ENCODE measurements at places on chromosomes 4 and X.

- DNase-seq, result no peak
Measured at GRCh38 chr4:52813546-52813945, 48.6 kb upstream of the RASL11B start.

- DNase-seq, result no peak
Measured at GRCh38 chr4:39591290-39591689, 47.4 kb downstream of the SMIM14 start.

- DNase-seq, result no peak
Measured at GRCh38 chr4:42248972-42249371, 96.5 kb upstream of the BEND4 start.

DNA sequence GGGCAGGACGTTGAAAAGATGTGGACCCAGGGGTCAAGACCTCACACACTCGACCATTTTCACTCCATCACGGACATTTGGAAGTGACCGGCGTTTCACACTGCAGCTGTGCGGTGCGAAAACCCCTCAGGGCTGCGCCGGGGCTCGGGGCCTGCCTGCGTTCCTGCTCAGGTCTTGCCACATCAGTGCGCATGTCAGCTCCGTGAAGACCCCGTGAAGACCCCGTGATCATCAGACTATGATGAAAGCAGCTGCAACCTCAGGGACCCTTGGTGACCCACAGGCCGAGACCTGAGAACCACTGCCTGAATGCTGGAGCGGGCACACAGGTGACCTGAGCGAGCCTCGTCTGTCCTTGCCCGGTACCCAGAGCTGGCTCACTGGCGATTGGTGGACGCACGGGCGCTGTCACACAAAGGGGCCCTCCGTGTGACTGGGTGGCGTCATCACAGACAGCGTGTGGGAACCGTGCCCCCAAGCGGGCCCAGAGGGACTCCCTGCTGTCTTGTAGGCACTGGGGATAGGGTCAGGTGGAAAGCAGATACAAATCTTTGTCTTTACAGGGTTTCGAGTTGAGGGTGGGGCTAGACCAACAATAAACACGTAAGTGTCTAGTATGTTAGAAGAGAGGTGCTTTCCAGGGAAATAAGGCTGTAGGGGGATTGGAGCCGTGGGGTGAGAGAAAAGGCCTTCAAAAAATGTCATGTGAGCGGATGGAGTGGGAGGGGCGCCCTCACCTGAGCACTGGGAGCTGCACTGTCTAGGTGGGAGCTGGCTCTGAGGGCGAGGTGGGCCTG lies 12.7 kb downstream of the MSANTD1 start:
- DNase-seq, result no peak

GRCh38 chr4:23033796-23034195 lies 341.1 kb downstream of the GBA3 start:
- no peak for DNase-seq

GRCh38 chrX:13142891-13143290 lies 98.5 kb upstream of the FAM9C start:
- DNase-seq, result no peak

- DNase-seq, result no peak
Measured at GRCh38 chr4:73864961-73865360, 4.2 kb upstream of the CXCL1 start.

DNA sequence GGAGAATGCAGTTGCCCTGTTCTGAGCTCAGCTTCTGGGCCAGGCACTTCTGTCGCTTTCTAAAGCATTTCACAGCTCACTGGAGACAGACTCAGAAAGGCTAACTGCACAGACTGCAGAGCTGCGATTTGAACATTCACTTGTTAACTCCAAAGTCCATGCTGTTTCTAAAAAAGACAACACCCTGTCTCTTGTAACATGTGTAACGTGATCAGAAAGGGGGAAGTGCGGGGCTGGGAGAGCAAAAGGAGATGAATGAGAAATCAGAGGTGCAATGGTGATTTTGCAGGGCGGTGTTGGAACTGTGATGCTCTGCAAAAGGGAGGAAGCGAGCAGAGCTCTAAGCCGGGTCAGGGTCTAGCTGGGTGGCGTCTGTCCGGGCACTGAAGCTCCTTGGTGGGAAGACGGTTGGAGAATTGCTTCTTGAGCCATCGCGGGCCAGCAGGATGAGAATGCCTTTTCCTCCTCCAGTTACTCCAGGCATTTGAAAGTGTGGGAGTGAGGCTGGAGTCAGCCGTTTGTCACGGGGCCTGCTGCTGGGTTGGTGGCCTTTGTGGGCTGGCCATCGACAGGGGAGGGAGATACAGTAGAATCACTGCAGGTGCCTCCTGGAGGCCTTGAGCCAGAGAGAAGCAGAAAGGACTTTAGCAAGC lies 20.3 kb downstream of the TBC1D14 start:
- DNase-seq, result no peak

DNA sequence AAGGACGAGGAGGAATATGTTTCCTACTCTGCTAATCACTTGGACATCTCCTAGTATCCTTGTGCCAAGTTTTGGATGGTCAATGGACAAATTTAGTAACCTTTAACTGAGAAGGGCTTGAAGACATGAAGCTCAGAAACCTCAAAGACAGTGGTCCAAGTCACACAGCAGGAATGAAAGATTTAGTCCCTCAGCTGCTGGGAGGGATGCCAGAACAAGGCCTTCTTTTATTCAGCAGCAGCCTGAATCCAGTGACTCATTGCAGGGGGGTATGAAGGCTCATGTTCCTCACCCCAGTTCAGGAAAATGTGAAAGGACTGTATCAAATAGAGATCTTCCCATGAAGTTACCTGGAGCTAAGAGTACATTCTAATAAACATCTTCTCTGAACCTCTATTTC lies 214.9 kb upstream of the UGT8 start:
- DNase-seq, result no peak

- no peak for DNase-seq
Measured at GRCh38 chr4:176498617-176499256, 179.0 kb downstream of the SPCS3 start.

GRCh38 chr4:149328161-149328560 lies 487.5 kb downstream of the IQCM start:
- no peak for DNase-seq

DNA sequence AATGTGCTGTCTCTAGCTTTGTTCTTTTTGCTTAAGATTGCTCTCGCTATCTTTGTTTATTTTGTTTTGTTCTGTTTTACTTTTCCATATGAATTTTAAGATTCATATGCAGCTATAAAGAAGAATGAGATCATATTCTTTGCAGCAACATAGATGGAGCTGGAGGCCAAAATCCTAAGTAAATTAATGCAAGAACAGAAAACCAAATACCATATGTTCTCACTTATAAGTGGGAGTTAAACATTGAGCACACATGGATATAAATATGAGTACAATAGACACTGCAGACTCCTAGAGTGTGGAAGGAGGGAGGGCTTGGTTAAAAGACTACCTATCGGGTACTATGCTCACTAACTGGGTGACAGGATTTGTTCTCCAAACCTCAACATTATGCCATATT lies 237.8 kb downstream of the TRAM1L1 start:
- no peak for DNase-seq

DNA sequence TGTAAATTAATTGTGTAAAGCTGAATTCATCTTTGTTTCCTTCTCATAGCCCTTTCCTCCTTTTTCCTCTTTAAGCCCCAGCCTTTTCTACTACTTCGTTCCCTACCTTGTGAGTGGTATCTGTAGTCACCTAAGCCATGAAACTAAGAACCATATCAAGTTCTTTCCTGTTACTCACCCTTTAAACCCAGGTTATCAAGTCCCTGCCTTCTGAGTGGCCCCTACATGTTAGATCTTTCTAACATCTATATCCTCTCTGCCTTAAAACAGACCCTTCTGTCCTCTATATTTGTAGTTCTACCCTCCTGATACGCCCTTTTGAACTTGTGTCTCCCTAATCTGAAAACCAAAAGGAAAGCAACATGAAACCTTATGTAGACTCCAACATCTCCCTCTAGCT lies 7.2 kb downstream of the AP1AR start:
- no peak for DNase-seq

- no peak for DNase-seq
Measured at GRCh38 chr4:69848028-69848427, 11.9 kb downstream of the SULT1E1 start.

DNA sequence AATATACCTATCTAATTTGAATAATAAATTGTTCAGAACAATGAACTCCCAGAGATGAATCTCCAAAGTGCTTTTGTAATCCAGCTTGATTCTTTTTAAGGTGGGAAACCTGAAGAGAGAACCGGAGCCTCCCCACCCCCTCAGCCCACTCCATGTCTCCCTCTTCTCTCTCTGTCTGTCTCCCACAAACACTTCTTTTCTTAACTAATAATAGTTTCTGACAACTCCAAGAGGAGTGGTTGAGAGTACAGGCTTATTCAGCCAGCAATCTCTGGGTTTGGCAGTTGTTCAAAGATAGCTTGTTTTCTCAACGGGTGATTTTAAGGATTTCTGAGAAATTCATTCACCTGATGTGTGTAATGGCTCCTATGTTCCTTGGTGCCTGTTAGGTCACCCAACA lies 23.4 kb downstream of the PPP4R3C start:
- DNase-seq, result no peak

GRCh38 chrX:101360390-101360789 lies 11.8 kb upstream of the TIMM8A start:
- DNase-seq, result no peak

GRCh38 chr4:6845027-6845426 lies 62.5 kb downstream of the KIAA0232 start:
- DNase-seq, result no peak

Data from glutamatergic neuron (in vitro differentiated cells).